ENCODE measurements at places on chromosomes 2 and 18.

- DNase-seq, result no peak
Measured at GRCh38 chr18:10059610-10060468, 146.0 kb downstream of the VAPA start.

DNA sequence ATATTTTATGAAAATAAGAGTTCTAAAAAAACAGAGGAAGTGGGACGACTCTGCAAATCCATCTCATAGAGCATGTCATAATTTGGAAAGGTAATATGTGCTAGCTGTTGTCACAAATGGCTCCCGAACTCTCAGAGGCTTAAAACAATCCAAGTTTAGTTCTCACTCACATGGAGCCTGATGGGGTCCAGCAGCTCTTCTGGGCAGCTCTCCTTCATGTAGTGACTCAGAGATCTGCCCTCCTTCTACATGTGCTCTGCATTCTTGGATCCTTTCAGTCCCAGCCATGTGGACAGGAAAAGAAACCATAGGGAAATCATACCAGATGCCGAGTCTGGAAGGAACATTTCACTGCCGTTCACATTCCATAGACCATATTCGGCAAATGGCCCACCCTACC is 180.1 kb upstream of the APCDD1 start:
- no peak for DNase-seq

DNA sequence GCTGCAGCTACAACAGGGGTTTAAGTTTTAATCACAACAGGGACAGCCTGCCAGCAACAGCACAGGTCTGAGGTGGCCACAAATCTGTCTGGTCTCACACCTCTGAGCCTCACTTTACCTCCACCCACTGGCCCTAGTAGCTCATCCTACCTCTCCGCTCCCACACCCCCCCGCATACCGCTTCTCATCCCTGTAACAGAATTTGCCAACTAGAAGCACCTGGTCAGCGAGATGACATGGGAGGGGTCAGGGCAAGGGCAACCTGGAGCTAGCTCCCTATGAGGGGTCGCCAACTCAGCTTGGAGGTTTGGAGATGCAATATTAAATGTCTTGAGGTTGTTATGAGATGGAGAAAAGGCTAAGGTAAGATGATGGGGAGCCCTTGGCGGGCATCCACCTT is 7.5 kb downstream of the CATIP start:
- no peak for DNase-seq

- no peak for DNase-seq
Measured at GRCh38 chr2:69154106-69154505, 141.1 kb downstream of the ANTXR1 start.

DNA sequence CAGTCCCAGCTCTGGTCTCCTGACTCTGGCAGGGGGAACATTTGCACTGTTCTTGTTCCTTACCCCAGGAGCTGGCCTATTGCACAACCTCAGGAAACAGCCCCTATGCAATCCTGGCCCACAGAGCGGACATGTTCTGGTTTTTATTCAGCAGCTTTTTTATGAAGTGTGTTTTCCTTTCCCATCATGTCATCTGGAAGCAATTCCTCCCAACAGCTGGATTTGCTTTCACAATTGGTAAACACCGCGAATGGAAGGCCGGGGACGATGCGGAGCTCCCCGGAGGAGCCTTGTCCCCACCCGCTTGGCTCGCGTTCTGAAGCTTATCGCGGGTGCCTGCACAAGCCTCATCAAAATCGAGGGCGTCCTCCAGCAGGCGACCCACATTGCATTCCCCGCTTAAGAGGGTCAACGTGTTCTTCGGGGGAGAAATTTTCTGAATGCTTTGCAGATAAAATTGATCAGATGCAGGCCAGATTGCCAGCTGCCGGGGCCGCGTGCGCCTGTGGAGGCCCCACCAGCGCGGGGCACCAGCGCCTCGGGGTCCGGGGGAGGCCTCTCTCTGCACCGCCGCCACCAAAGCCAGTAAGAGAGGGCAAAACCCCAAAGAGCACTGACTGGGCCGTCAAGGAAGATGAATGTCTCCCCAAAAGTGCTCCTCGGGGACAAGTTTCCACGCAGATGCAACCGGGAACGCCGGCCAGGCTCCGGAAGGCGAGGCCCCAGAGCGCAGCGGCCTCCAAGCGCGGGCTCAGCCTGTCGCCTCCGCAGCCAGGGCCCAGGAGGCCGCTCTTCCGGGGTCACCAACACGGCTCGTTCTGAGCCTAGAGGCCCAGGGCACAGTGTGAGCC is 60.3 kb upstream of the SP3 start:
- DNase-seq, result no peak

DNA sequence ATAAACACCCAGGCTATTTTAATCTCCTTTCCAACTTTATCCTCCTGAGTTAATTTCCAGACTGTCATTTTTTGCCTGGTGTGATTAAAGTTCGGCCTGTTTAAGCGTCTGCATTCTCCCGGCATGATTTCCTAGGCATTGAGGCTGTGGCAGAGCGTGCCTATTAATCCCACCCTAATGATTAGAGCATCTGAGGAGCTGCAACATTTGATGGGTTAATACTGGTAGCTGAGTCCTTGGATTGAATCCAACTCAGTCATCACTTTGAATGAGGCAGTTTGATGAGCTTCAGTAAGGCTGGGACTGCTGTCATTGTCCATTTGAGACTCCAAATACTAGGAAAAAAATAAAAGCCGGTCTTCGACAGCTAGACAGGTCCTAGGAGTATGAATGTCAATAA is 882.5 kb downstream of the SLC4A3 start:
- DNase-seq, result no peak

- DNase-seq, result no peak
Measured at GRCh38 chr2:1884933-1885580, 140.7 kb upstream of the PXDN start.

- DNase-seq, result no peak
Measured at GRCh38 chr2:212032032-212032431, 506.6 kb downstream of the ERBB4 start.

- DNase-seq, result no peak
Measured at GRCh38 chr2:217666338-217666737, 336.5 kb downstream of the TNS1 start.

- no peak for DNase-seq
Measured at GRCh38 chr2:181573140-181573736, 83.7 kb downstream of the CERKL start.

Measured in NCI-H187 (cell line).